ENCODE measurements at places on chromosomes 5 and 9.

DNA sequence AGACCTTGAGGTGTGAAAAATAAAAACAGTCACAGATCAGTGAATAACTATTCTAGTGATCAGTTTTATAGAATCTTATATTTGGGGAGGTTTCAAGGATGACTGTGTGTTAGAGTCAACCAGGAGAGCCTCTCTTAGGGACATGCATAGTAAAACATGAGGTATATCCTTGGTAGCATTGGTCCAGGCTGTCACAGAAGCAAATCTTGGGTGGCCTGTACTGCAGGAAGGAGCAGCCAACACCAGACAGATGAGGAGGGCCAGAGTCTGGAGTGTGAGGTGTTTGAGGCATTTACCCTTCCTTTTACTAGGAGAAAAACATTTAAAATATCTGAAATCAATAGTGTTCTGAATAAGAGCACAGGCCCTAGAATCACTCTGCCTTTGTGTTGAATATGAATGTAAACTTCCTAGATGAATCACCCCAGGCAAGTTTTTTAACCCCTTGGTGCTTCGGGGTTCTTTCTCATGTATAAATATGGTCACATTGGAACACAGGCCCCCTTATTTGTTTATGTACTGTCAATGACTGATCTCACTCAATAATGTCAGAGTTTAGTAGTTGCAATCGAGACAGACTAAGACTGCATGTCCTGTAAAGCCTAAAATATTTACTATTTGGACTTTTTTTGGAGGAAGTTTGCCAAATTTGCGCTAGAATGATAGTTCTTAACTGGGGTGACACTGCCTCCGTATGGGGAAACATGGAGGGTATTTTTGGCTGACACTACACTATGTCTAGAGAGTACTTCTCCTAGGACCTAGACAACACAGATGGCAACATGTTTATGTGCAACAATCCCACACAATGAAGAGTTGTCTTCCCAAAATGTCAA, 416.5 kb upstream of the POU5F2 start:
- no peak for DNase-seq

DNA sequence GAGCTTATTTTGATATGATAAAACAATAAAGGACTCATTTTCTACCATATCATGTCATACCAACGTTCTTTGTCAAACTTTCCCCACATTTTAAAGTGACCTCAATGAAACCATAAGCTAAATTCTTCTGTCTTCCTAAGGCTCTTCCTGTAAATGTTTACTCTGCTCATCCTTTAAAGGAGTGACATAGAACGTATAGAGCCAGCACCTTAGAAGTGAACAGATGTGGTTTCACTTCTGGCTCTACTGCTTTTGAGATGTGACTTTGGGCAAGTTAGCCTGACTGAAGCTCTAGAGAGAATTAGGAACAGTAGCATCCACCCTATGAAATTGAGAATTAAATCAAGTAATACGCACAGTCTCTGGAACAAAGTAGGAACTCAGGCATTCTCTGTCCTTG, 24.1 kb downstream of the SAR1B start:
- no peak for DNase-seq

DNA sequence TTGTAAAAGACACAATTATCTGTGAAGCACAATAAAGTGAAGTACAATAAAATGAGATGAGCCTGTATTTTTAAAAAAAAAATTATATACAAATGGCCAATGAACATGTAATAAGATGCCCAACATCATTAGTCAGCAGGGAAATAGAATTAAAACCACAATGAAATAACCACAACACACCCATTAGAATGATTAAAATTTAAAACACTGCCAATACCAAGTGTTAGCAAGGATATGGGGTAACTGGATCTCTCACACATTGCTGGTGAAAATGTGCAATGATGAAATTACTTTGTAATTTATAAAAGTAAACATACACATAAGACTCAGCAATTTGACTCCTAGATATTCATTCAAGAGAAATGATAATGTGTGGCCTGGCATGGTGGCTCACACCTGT, 62.8 kb downstream of the SHOC1 start:
- no peak for DNase-seq

DNA sequence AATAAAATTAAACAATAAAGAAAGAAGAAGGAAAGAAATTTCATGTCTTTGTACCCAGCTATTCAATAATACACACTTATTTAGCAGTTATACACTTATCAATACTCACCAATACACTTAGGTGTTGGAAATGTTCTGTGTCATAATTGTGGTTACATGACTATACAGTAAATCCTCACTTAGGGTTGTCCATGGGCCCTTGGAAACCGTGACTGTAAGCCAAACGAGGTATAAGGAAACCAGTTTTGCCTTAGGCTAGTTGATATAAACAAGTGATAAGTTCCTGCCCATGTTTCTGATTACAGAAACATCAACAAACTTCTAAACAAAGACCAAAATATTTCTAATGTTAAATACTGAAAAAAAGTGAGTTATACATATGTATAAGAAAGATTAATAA, 10.0 kb upstream of the SLCO4C1 start:
- no peak for DNase-seq

DNA sequence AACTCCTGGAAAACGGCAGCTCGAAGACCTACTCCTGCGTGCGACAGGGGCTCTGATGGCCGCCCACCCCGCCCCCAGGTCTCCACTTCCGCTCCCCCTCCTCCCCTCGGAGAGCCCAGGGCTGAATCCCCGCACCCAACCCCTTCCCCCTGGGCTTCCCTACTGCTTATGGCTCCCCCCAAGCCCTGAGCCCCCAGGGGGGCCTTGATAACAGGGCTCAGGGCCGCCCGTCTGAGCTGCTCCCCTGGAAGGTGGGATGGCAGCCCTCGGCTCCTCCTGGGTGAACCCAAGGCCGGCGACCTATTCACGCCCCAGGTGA, 30.4 kb downstream of the GLT6D1 start:
- no peak for DNase-seq

DNA sequence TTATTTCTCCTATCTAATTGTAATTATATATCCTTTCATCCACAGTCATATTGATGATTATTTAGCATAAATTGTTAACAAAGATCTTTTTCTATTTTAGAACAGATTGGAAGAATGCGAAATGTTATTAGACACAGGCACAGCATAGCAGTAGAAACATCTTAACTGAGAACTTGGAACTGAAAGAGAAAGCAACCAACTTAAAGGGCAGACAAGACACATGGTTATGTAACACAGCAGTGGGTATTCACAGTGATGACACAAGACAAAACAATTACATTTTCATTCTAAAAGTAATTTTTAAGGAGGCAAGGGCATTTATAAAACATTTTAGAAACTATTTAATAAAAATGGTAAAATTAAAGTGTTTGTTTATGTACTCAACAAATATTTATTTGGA, 57.7 kb upstream of the MEF2C start:
- DNase-seq: no peak
